ENCODE measurements at places on chromosomes 4 and X. TPM values are rescaled to one million over a fixed set of nuclear protein-coding genes. Genes with fewer than 3 reads are reported as not detected.

DNA sequence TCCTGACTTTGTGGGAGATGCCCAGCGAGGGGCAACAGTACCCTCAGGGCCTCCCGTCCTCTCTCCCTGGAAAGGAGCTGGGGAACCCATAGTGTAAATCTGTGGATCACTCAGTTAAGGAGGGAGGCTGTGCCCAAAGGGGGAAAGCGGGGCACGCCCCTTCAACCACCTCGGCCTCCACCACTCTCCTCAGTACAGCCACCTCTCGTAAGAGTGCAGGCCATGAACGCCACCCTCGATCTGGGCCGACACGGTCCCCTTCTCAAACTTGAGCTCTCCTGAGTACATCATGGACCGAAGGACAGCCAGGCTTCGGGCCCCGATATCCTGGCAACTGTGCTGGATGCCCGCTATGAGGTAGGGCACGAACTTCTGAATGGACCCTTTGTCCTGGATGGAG lies 221.8 kb upstream of the ATP6AP2 start:
- no peak for DNase-seq

GRCh38 chr4:186685767-186686183 lies 37.9 kb downstream of the FAT1 start:
- DNase-seq = no peak

DNA sequence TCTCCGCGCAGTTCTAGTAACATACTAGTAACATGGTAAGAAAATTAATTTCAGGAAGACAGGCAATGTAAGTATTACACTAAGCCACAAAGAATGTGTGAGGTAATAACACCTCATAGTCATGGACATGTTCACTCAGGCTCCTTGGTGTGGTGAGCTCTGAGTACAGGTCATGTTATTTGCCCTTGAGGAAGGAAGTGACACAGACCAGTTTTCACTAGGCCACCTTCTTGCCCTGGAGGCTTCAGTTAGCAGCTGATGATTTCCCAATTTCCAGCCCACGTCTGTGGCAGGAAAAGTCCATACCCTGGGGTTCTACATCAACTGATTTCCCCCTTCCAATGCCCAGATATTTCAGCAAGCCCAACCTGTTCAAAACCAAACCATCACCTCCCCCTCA lies 6.7 kb downstream of the APOO start:
- no peak for DNase-seq

- no peak for DNase-seq
These were observed 41.5 kb upstream of the PTCHD1 start for GRCh38 chrX:23292988-23293651.

DNA sequence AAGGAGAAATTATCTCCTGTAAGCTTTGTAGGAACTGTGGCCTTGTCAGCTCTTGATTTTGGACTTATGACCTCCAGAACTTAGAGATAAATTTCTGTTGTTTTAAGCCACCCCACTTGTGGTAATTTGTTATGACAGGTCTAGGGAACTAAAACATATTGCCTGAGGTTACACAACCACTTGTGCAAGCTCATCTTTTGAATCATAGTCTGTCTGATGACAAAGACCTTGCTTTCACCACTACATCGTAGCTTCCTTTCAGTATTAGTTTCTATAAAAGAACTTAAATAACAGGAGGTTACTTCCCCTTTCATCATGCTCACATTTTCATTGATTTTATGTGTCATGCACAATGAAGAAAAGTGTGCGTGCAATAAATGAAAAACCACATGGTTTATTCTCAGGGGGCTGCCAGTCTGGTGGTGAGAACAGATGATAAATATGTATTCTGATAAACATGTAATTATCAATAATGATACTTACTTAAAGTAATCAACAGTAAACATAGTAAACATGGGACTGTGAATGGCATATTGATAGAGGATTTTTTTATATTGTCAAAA lies 690.0 kb upstream of the HS3ST1 start:
- DNase-seq = no peak

DNA sequence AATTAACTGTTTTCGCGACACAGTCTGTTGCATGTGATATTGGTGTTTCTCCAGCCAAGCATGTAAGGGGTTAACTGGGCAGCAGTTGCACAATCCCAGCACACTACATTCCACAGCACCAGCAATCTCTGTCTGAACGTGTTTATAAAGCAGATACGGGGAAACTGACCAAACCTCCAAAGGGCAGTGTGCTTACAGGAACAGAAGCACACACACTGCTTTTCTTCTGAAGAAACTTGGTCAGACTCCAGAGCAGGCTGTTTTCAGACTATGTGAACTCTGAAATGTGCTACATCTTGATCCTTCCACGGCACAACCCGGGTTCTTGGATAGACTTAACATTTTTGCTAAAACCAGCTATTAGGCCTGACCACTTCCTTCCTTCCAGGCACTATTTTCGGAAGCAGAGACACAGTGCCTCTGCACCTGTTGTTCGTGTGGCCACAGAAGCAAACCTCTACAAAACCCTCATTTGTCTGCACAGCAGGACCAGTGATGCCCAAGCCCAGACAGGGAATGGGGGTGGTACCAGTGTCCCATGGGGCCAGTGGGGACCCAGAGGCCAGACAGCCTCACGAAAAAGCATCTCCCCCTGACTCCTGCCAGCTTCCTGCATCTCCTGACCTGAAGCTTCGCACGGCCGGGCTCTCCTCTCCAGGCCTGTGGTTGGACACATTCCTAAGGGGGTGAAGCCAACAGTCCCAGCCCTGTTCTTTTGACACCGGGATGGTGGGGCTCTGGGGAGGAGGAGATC lies 90.1 kb downstream of the IRF2 start:
- DNase-seq = no peak

DNA sequence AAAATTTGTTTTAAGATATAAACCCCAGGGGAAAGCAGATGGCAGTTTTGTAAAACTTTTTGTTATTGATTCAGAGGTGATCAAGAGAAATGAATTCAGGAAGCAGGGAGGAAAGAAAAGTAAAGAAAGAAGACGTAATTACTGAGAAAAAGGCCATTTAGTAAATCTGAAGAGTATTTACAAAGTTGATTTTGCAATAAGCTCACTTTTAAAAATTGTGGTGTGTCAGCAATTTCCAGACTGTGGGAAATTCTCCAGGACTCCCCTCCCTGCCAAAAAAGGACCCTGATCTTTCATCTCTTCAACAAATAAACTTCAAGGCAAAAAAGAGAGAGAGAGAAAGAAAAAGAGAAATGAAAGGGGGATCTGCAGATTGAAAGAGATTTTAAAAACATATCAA lies 36.6 kb downstream of the PCYT1B start:
- DNase-seq = no peak

DNA sequence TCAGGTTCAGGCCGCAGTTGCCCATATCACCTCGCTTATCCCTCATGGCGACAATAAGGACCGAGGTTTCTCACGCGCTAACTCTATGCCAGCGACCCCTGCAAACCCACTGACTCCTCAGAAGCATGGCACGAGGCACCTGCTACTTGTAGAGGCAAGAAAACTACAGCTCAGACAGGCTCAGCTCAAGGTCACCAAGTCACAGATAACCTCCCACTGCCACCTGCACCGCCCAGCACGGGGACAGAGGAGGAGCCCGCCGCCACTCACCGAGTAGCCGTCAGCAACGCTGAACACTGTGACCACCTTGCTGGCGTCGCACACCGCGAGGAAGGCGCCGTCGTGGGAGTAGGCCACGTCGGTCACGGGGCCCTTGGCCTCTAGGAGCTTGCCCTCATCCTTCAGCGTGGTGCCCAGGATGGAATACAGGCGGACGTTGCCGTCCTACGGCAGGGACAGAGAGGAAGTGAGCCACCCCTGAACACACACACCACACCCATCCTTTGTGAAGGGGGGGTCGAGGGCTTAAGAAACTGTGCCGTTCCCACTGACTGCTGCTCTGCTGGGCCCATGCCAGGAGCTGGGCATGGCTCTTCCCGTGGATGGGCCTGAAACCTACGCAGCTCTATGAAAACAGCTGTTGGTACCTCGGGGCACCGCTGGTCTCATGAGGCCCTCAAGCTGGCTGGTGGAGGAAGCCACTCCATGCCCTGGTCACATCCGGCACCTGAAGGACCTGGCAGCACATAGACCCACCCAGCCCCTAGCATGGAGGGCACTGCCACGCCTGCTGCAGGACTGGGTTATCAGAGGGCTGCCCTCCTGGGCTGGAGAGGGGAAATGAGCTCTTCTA lies 38.9 kb downstream of the WDR1 start:
- peak; percentile 26 for DNase-seq

- DNase-seq = no peak
These were observed 646.1 kb downstream of the RAPGEF2 start for GRCh38 chr4:159748834-159749444.

DNA sequence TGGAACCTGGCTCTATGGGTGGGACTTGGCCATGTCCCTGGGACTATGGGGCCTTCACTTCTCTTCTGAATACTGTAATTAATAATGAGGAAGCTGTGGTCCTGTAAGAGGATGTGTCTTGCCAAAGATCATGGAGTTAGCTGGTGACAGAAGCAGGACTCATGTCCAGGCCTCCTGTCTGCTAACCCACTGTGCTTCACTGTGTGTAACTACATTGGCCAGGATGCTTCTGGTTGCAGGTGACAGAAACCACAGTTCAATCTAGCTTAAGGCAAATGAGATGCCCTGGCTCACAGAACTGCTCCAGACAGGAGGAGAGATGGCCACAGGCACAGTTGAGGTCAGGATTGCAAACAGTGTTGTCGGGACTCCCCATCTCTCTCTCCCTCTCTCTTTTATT lies 3.1 kb downstream of the MTMR1 start:
- no peak for DNase-seq

- no peak for DNase-seq
These were observed 39.2 kb downstream of the MAP7D3 start for GRCh38 chrX:136211766-136212556.

DNA sequence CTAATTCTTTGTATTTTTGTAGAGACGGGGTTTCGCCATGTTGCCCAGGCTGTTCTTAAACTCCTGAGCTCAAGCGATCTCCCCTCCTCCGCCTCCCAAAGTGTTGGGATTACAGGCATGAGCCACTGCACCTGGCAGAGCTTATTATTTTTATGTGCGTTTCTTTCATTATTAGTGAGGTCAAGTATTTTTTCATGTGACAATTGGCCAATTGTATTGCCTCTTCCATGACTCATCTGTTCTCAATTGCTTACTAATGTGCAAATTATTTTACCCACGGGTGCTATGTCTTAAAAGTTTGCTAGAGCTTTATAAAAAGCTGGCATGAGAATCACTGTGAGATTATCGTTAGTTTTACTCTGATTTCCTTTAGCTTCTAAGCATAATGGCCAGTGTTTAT lies 13.0 kb upstream of the ARX start:
- DNase-seq = no peak

- no peak for DNase-seq
These were observed 17.3 kb downstream of the TCEANC start for GRCh38 chrX:13670197-13670596.

GRCh38 chr4:78513411-78513975 lies 38.1 kb upstream of the ANXA3 start:
- DNase-seq = no peak

- DNase-seq = no peak
These were observed 140.0 kb downstream of the COL4A6 start for GRCh38 chrX:108298165-108298602.

DNA sequence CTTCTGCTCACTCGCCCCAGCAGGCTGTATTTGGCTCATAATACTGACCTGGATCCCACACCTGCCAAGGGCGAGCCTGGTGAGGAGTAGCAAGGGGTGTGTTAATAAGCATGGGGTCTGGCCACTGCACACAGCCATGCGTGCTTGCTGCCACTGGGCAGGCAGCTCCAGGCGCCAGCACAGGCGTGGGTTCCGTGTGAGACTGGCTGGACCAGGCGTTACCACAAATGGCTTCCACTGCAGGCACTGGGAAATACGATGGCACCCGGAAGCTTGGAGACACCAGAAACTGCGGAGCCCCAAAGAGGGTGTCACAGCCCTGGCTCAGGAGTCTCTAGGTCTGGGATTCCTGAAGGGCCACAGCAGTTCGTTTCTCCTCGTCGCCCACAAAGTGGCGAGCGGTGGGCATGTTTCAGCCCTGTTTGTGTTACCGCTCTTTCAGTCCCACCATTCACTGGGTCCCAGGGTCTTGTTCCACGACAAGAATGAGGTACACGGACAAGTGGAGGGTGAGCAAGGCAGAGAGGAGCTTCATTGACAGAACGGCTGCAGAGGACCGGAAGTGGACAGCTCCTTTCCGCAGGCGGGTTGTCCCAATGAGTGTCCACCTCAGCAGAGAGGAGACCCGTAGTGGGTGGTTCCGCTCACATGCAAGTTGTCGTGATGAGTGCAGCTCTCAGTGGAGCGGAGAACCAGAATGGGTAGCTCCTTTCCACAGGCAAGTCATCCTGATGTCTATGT lies 428.9 kb downstream of the EPHA5 start:
- peak; percentile 14 for DNase-seq

- no peak for DNase-seq
These were observed 65.6 kb upstream of the BMP2K start for GRCh38 chr4:78710536-78710935.

- DNase-seq = no peak
These were observed 48.3 kb upstream of the TMEM150C start for GRCh38 chr4:82610041-82610440.

DNA sequence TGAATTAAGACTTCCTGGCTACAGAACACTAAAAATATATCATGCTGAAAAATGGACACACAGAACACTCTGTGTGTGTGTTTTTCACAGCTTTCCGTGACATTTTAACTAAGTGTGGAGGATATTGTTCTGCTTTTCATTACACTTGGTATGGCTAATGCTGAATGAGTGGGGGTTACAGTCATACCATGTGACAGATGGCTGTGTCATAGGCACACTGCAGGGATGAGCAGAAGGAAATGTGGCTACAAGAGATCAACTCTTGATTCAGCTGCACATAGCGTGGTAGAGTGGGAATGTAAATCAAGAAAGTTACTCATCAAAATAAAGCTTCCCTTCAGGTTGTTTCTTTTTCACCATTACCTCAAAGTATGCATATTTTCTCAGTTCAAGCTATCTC lies 669.8 kb downstream of the IQCM start:
- DNase-seq = no peak

DNA sequence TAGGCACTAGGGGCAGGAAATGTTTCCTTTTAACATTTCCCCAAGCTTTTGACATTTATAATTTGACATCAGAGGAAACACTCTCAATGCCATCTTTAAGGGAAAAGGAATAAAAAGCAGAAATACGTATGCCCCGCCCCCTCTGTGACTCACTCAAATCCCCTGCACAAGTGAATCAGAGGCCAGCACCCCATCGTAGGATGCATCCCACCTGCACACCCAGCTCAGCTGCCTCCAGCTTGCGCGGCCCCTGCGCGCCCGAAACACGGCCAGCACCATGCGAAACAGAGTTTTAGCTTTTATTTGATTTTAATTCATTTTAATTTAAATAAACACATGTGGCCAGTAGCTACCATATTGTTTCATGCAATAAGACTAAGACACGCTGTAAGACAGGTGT lies 29.5 kb downstream of the ABLIM2 start:
- DNase-seq = no peak

The ART3 gene
- 1.1 TPM for polyA plus RNA-seq

The GLOD5 gene
- 2.0 TPM for polyA plus RNA-seq

The PAGE5 gene
- 346 TPM for polyA plus RNA-seq

The USP17L24 gene
- polyA plus RNA-seq = not detected

The ARMCX2 gene
- 0.63 TPM for polyA plus RNA-seq

The F11 gene
- polyA plus RNA-seq = not detected

The KIF4A gene
- 30.2 TPM for polyA plus RNA-seq

The DOK7 gene
- polyA plus RNA-seq = not detected

The NMU gene
- 703 TPM for polyA plus RNA-seq

The AMELX gene
- not detected for polyA plus RNA-seq

The TCEAL5 gene
- 0.07 TPM for polyA plus RNA-seq

The MMRN1 gene
- polyA plus RNA-seq = not detected

The XIAP gene
- 19.8 TPM for polyA plus RNA-seq

Data from K562 (cell line).